Activated T-helper 17 cell treated with anti-CD3 and anti-CD28 coated beads, Interleukin-2, amount 50 U/mL, for 72 hours (primary cell): ENCODE measurements at places on chromosomes 2 and 18. TPM values are rescaled to one million over a fixed set of nuclear protein-coding genes. Genes with fewer than 3 reads are reported as not detected.

- H3K4me3 ChIP-seq, result no peak overlapping the region
- peaks cover 2% of the 10 kb centered on the region for H3K27me3 ChIP-seq
- no peak for ATAC-seq
- no peak overlapping the region for H3K27ac ChIP-seq
- H3K36me3 ChIP-seq, result no peaks in the 10 kb centered on the region
- no peaks in the 10 kb centered on the region for H3K4me1 ChIP-seq
Observed at GRCh38 chr18:36493349-36494159, 196.0 kb downstream of the FHOD3 start.

DNA sequence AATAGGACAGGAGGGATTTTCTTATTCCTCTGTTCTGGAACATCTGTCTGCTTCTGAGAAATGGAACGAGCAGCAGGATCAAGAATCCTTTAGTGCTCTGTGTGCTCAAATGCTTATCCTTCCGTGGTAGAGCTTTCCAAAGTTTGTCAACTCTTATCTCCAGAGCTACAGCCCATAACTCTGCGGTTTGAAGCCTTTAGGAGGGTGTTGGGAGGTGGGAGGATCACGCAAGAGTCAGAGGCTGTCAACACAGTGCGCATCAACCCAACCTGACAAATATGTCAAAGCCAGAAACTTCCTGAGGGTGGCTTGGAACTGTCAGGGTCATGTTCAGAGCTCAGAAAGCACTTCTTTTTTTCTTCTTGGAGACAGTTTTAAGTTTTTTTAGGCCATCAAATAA, 95.9 kb downstream of the CRIM1 start:
- H3K4me1 ChIP-seq, result no peaks in the 10 kb centered on the region
- H3K27me3 ChIP-seq, result no peaks in the 10 kb centered on the region
- no peak overlapping the region for H3K27ac ChIP-seq
- H3K36me3 ChIP-seq, result peaks cover 11% of the 10 kb centered on the region
- H3K4me3 ChIP-seq, result no peak overlapping the region
- no peak for ATAC-seq

- no peaks in the 10 kb centered on the region for H3K36me3 ChIP-seq
- no peak for ATAC-seq
- H3K27me3 ChIP-seq, result peaks cover 48% of the 10 kb centered on the region
Observed at GRCh38 chr18:26574958-26575864, 26.9 kb upstream of the KCTD1 start.

- ATAC-seq, result no peak
- no peak overlapping the region for H3K27ac ChIP-seq
- no peaks in the 10 kb centered on the region for H3K36me3 ChIP-seq
- no peak overlapping the region for H3K4me3 ChIP-seq
- peaks cover 14% of the 10 kb centered on the region for H3K27me3 ChIP-seq
Observed at GRCh38 chr2:162212366-162212765, 30.9 kb downstream of the FAP start.

DNA sequence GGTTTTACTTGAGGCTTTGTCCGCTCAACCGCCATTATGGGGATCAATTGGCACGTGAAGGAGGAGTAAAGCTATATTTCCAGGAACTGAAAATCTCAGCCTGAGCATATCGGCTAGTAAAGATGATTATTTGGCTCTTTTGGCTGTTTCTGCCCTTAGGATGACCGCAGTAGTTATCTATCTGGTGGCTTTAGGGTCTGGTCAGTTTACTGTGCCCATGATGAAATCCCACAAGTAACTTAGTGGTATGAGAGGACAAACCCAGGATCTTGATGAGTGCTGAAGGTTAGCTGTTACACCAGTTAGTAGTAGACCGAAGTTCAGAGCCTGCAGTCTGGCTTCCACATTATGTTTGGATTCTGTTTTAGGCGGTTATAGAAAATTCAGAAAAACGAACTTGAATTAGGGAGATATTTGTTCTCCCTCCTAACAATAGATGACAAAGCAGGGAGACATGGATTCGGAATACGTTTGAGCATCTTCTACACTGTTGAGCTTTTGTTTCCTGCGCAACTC, 1.2 kb downstream of the MAT2A start:
- ATAC-seq, result no peak
- no peaks in the 10 kb centered on the region for H3K27me3 ChIP-seq
- peak overlapping the region; percentile 96 for H3K27ac ChIP-seq
- peak overlapping the region; percentile 95 for H3K4me3 ChIP-seq
- H3K4me1 ChIP-seq, result peaks cover 41% of the 10 kb centered on the region

DNA sequence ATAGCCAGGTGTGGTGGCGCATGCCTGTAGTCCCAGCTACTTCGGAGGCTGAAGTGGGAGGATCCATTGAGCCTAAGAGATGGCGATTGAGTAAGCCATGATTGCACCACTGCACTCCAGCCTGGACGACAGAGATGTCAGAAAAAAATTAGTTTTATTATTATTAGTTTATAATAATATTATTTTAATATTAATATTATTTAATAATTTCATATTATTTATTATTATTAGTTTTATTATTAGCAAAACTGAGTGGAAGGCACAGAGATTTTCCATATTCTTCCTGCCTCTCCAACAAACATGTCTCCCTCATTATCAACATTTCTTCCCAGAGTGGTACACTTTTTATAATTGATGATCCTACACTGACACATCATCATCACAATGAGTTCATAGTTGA, 278.2 kb downstream of the SOX11 start:
- no peaks in the 10 kb centered on the region for H3K36me3 ChIP-seq
- no peaks in the 10 kb centered on the region for H3K27me3 ChIP-seq
- no peak overlapping the region for H3K27ac ChIP-seq
- ATAC-seq, result no peak
- no peak overlapping the region for H3K4me3 ChIP-seq

- ATAC-seq, result no peak
- no peaks in the 10 kb centered on the region for H3K4me1 ChIP-seq
- H3K4me3 ChIP-seq, result no peak overlapping the region
- H3K27me3 ChIP-seq, result peaks cover 3% of the 10 kb centered on the region
- no peak overlapping the region for H3K27ac ChIP-seq
Observed at GRCh38 chr2:111994042-111994441, 61.0 kb upstream of the TMEM87B start.

The ASAP2 gene
- total RNA-seq, result 0.17 TPM

The OTOS gene
- total RNA-seq, result not detected

The GAD1 gene
- 0.73 TPM for total RNA-seq

The PLGLB1 gene
- 2.4 TPM for total RNA-seq

The CHRNG gene
- not detected for total RNA-seq

The DSC3 gene
- not detected for total RNA-seq

The PDE1A gene
- not detected for total RNA-seq

The SEMA4F gene
- total RNA-seq, result 6.5 TPM
